ENCODE measurements at places on chromosomes 7 and 10. TPM values are rescaled to one million over a fixed set of nuclear protein-coding genes. Genes with fewer than 3 reads are reported as not detected.

DNA sequence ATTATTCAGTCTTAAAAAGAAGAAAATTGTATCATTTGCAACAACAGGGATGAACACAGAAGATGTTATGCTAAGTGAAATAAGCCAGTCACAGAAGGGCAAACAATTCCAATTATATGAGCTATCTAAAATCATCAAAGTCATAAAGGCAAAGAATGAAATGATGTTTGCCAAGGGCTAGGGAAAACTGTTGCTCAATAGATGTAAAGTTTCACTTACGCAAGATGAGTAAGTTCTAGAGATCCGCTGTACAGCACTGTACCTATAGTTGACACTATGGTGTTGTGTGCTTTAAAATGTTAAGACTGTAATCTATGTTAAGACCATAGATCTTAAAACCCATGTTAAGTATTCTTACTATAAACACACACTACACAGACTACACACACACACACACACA, 904.6 kb upstream of the LRRN3 start:
- H3K27me3 ChIP-seq = no peaks in the 10 kb centered on the region
- H3K36me3 ChIP-seq = no peaks in the 10 kb centered on the region
- H3K27ac ChIP-seq = no peak overlapping the region
- no peaks in the 10 kb centered on the region for H3K4me1 ChIP-seq
- H3K4me3 ChIP-seq = no peak overlapping the region

- peaks cover 4% of the 10 kb centered on the region for H3K4me1 ChIP-seq
- H3K4me3 ChIP-seq = no peak overlapping the region
- no peak for DNase-seq
- H3K27ac ChIP-seq = no peak overlapping the region
- no peaks in the 10 kb centered on the region for H3K27me3 ChIP-seq
- H3K36me3 ChIP-seq = peaks cover 21% of the 10 kb centered on the region
These were observed 10.5 kb downstream of the RHBDD2 start for GRCh38 chr7:75889223-75889825.

DNA sequence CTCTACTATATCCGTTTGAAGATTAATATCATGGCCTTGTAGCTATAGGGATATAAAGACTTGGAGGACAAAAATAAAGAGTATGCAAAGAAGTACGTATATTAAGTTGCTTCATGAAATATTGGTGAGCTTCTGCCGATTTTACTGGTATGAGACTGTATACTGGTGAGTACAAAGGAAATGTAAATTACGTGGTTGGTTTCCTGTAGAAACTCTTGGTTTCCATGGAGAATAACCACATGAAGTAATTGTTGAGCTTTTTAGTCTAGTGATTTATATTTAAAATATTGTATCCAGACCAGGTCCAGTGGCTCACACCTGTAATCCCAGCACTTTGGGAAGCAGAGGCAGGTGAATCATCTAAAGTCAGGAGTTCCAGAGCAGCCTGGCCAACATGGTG, 32.2 kb upstream of the GLI3 start:
- peaks cover 6% of the 10 kb centered on the region for H3K4me1 ChIP-seq
- H3K27ac ChIP-seq = no peak overlapping the region
- H3K36me3 ChIP-seq = no peaks in the 10 kb centered on the region
- no peak overlapping the region for H3K4me3 ChIP-seq
- DNase-seq = no peak

DNA sequence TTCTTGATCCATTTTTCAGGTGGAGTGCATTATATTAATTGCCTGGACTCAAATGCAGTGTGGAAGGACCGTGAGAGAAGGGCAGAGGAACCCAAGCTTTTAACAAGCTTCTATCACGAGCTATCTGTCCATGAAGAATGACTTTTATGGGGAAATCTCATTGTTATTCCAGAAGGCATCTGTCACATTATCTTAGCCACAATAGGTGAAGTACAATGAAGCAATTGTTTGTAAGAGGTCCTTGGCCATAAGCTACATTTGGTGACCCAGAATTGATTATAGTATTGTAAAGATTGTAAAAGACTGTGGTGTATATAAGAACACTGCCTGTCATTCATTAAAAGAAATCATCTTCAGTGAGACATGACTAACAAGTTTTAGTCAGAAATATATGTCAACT, 58.6 kb upstream of the RELN start:
- no peaks in the 10 kb centered on the region for H3K4me1 ChIP-seq
- no peak overlapping the region for H3K4me3 ChIP-seq
- H3K27ac ChIP-seq = no peak overlapping the region
- no peak for DNase-seq

GRCh38 chr7:106418094-106418493, 133.3 kb upstream of the NAMPT start:
- H3K27ac ChIP-seq = no peak overlapping the region
- no peak overlapping the region for H3K4me3 ChIP-seq
- no peaks in the 10 kb centered on the region for H3K27me3 ChIP-seq
- no peaks in the 10 kb centered on the region for H3K36me3 ChIP-seq
- DNase-seq = no peak
- H3K4me1 ChIP-seq = no peaks in the 10 kb centered on the region

DNA sequence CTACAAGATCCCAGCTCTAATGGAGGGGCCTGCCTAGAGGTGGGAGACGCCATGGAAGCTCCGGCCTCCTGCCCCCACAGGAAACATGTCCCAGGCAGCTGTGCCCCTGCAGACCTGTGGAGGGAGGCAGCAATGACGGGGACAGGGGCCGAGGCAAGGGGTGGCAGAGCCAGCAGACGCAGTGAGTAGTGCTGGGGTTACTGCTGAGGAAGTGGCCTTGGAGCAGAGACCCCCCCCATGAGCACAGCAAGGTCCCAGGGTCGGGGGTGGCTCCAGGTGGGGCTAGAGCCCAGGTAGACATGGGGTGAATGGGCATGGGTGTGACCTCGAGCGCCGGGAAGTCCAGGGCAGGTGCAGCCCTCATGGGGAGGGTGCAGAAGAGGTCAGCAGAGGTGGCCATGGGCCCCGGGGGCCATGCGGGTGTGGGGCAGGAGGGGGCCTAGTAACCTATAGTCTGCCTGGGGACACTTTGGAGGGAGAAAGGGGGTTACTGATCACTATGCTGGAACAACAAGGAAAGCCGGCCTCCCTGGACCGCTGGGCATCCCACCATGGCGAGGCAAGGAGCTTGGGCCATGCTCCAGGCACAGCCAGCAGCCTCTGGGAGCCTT, 45.5 kb downstream of the JAKMIP3 start:
- no peaks in the 10 kb centered on the region for H3K4me1 ChIP-seq
- no peak for DNase-seq
- no peaks in the 10 kb centered on the region for H3K27me3 ChIP-seq
- no peak overlapping the region for H3K4me3 ChIP-seq
- no peak overlapping the region for H3K27ac ChIP-seq
- no peaks in the 10 kb centered on the region for H3K36me3 ChIP-seq

GRCh38 chr10:124265776-124266467, 152.8 kb downstream of the OAT start:
- H3K27me3 ChIP-seq = no peaks in the 10 kb centered on the region
- H3K4me3 ChIP-seq = no peak overlapping the region
- no peak overlapping the region for H3K27ac ChIP-seq
- DNase-seq = no peak
- no peaks in the 10 kb centered on the region for H3K36me3 ChIP-seq
- no peaks in the 10 kb centered on the region for H3K4me1 ChIP-seq

DNA sequence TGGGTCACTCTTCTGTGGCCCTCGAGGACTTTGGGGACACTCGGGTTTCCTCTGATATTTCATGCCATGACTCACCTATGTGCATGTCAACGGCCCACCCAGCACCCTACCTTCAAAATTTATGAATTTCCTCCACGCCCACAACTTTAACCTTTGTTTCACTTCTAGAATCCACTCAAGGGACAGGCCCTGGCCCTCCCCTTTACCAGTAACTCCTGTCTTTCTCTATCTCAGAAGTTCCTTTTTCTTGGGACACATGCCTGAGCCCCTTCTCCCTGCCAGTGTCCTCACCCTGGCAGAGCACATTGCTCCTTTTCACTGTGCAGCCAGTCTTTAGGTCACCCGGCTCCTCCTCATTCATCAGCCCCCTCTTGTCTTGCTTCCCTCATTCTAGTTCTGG, 282.5 kb upstream of the KLF6 start:
- DNase-seq = peak; percentile 40
- no peaks in the 10 kb centered on the region for H3K27me3 ChIP-seq
- H3K4me3 ChIP-seq = no peak overlapping the region
- peaks cover 11% of the 10 kb centered on the region for H3K4me1 ChIP-seq
- H3K27ac ChIP-seq = no peak overlapping the region

- H3K4me1 ChIP-seq = peaks cover 68% of the 10 kb centered on the region
- H3K27ac ChIP-seq = no peak within 1 kb of the TSS
- H3K4me3 ChIP-seq = peak within 1 kb of the TSS; percentile 89
- H3K36me3 ChIP-seq = peaks cover 42% of the 10 kb centered on the region
- peak; percentile 36 for DNase-seq
- peaks cover 69% of the 10 kb centered on the region for H3K27me3 ChIP-seq
These were observed at the start of gene PLXNA4 for GRCh38 chr7:132575982-132576720. TSS of gene PLXNA4 (minus strand) at chr7:132576470. CDS start at chr7:132508693, 67,777 bp downstream.

GRCh38 chr10:115082506-115082905, 10.7 kb upstream of the ATRNL1 start:
- H3K36me3 ChIP-seq = no peaks in the 10 kb centered on the region
- DNase-seq = no peak
- H3K27me3 ChIP-seq = peaks cover 21% of the 10 kb centered on the region
- H3K4me3 ChIP-seq = no peak overlapping the region
- H3K4me1 ChIP-seq = no peaks in the 10 kb centered on the region

DNA sequence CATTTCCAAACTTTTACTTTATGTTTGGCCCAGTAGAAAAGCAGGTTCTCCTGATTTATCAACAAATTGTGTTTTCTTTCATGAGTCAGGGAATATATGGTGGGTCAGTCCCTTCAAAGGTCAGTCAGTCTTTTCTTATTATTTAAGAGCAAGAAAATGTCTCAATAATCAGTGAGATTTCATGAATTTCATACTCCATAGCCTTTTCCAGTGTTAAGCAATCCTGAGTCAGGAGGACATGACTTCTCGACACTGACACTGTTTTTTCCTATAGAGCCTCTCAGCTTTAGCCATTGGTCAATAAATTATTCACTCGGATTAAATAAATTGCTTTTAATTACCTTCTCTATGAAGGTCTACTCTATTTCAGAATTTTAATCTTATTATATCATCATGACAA, 334.5 kb downstream of the SORCS1 start:
- no peak overlapping the region for H3K27ac ChIP-seq
- no peaks in the 10 kb centered on the region for H3K4me1 ChIP-seq
- no peak overlapping the region for H3K4me3 ChIP-seq
- DNase-seq = no peak
- no peaks in the 10 kb centered on the region for H3K27me3 ChIP-seq

- no peak overlapping the region for H3K4me3 ChIP-seq
- peaks cover 37% of the 10 kb centered on the region for H3K27me3 ChIP-seq
- H3K27ac ChIP-seq = no peak overlapping the region
- H3K36me3 ChIP-seq = no peaks in the 10 kb centered on the region
These were observed 9.2 kb upstream of the ODAD2 start for GRCh38 chr10:28008054-28008453.

DNA sequence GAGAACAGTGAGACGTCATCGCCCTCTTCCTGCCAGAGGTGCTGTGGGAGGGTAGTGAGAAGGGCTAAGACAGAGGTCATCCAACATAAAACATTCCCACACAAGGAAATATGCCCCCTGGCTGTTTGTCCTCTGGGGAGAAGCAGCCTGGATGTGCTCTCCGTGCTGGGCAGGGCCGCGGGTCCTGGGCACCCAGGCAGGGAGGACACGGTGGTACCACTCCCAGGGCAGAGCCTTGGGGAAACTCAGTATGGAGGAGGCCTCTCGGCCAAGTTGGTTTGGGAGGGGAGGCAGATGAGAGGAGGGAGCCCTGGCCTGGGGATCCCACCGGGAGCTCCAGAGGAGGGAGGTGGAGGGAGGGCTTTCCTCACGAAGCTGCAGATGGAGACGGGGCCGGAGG, 129.4 kb downstream of the GLRX3 start:
- H3K4me3 ChIP-seq = no peak overlapping the region
- no peak overlapping the region for H3K27ac ChIP-seq
- no peaks in the 10 kb centered on the region for H3K36me3 ChIP-seq
- H3K27me3 ChIP-seq = peaks cover 1% of the 10 kb centered on the region

GRCh38 chr7:26460351-26461085, 168.9 kb downstream of the SNX10 start:
- no peaks in the 10 kb centered on the region for H3K36me3 ChIP-seq
- H3K4me3 ChIP-seq = no peak overlapping the region
- no peak overlapping the region for H3K27ac ChIP-seq
- H3K27me3 ChIP-seq = peaks cover 14% of the 10 kb centered on the region

Gene AMPH
- not detected for total RNA-seq

Gene GPR141
- not detected for total RNA-seq

Gene CFAP43
- total RNA-seq = not detected

Gene ARHGEF35
- total RNA-seq = 2.4 TPM

Gene PRLHR
- total RNA-seq = not detected

Gene KAZALD1
- not detected for total RNA-seq

Gene ENKUR
- not detected for total RNA-seq
